EH (cell line): ENCODE measurements at places on chromosomes 11 and 22.

- DNase-seq, result no peak
Measured at GRCh38 chr11:3197044-3197695, 21.4 kb downstream of the MRGPRG start.

DNA sequence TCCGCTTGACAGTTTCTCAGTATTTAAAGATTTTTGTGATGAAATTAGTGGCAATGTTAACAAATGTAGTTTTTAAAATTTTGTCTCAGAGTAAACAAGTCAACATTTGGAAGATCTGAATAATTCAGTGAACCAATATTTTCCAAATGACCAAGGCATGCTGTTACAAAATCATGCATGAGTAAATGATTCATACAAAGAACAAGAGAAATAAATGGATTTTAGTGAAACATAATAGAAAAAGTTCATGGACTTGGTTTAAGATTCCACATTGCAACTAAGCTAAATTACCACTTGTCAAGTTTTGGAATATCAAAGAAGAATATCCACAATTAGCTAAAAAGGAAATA, 125.7 kb upstream of the SNX19 start:
- DNase-seq, result no peak

GRCh38 chr11:73931951-73932350, 18.9 kb upstream of the DNAJB13 start:
- DNase-seq, result no peak

GRCh38 chr11:90646706-90647105, 423.9 kb upstream of the CHORDC1 start:
- no peak for DNase-seq

DNA sequence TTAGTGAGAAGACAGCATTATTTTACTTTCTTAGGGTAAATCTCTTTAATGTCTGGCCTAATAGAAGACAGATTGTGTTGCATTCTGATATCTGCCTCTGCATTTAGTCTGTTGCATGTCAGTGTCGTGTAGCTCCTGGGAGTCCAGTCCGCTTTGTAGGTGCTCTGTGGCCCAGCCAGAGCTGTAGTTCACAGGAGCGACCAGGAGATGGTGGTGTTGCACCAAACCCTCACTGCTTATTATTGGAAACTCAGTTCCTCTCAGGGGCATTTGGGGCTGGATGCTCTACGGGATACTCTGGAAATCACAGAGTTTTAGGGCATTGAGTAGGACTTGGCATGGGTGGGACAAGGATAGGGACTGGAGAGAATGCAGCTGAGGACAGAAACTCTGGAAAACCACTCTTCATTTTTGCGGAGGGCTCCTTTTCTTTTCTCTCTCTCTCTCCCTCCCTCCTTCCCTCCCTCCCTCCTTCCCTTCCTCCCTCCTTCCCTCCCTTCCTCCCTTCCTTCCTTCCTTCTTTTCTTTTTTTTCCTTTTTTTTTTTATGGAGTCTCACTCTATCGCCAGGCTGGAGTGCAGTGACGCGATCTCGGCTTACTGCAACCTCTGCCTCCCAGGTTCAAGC, 21.7 kb downstream of the MIAT start:
- peak; percentile 83 for DNase-seq

- DNase-seq, result no peak
Measured at GRCh38 chr11:57482782-57483561, 22.6 kb downstream of the RTN4RL2 start.

DNA sequence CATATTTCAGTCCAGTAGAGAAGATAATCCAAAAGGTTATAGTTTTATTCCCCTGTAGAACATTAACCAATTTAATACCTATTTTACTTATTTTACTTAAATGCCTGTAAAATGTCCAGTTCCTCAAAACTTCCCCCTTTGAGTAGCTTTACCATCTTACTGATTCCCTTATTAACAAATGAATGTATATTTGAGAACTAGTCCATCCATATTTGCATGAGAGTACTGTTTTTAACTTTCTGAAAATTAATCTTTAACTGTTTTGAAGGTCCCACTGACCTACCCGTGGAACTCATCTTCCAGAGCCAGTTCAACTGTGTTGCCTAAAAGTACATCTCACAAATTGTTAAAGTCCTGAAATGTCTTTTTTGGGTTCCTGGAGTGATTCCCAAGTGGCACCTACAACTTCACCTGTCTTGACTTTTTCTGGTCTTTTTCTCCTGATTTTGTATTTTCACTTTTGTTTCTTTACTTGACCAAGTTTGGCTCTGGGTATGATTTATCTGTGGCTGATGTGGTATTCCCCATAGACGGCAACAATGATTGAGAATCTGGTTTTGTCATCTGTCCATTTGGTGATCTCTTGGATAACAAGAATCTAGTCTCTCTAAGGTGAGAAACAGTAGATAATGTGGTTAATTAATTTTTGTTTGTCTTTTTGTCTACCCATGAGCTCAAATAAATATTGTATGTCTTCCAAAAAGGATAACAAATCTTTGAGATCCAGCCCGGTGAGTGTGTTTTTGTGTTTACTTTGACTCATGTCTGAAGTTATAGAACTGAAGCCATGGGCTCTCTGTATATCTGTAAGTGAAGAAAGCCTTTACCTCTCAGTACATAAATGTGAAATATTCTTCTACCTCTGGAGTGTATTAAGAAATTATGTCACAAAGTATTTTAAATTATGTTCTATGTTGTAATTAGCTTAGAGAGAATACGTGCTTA, 174.2 kb downstream of the ETS1 start:
- no peak for DNase-seq
